ENCODE measurements at places on chromosomes 16 and 17.

GRCh38 chr16:50139580-50139979 lies 13.5 kb upstream of the TENT4B start:
- DNase-seq: no peak

GRCh38 chr16:11576427-11577289 lies 10.1 kb downstream of the LITAF start:
- DNase-seq: no peak

GRCh38 chr16:3980253-3981111 lies 100.0 kb upstream of the CREBBP start:
- no peak for DNase-seq

DNA sequence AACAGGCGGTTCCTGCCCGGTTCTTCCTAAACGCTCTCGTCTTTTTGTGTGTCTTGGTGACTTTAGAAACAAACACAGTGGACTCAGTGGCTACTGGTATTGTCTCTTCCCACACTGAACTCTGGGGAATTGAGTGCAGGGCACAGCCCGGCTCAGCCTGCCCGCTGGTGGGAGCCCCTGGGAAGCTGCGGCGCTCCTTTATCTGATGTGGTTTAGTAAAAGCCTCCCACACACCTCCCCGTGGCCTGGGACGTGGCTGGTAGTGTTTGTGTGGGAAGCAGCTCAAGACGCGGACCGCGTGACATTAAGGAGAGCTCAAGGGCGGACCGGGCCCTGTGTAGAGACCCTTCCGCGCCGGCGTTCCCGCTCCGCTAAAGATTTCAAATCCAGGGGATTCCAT lies 55.4 kb upstream of the PVALEF start:
- no peak for DNase-seq

- peak; percentile 23 for DNase-seq
Measured at GRCh38 chr17:66906321-66907278, 57.9 kb upstream of the CACNG4 start.

GRCh38 chr16:24848065-24848464 lies 2.3 kb downstream of the SLC5A11 start:
- DNase-seq: no peak

DNA sequence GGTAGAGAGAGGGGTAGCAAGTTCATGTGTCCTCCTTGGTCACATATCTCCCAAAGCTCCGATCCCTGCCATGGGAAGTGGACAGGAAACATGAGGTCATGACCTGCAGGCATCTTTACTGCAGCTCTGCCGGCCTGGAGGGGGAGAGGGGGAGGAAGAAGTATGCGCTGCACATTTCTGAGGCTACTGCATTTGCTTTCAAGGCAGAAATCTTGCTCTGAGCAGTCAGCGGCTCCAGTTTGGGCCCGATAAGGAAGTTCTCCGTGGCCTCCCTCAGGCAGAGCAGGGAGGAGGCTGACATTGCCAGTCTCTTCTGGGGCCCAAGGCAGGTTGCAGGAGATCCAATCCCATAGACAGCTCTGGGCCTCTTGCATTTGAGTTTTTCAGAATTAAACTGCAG lies 1.5 kb upstream of the NHERF1 start:
- no peak for DNase-seq

DNA sequence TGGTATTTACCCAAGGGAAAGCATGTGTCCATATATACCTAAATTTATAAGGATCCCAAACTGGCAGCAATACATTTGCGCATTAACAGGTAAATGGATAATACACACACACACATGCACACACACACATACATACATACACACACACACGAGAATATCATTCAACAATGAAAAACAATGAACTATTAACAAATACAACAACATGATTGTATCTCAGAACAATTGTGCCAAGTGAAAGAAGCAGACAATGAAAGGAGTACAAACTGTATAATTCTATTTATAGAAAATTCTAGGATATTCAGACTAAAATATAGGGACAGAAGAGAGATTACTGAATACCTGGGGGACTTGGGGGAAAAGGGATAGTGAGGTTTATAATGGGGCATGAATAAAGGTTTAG lies 323.0 kb downstream of the KCNJ2 start:
- no peak for DNase-seq

DNA sequence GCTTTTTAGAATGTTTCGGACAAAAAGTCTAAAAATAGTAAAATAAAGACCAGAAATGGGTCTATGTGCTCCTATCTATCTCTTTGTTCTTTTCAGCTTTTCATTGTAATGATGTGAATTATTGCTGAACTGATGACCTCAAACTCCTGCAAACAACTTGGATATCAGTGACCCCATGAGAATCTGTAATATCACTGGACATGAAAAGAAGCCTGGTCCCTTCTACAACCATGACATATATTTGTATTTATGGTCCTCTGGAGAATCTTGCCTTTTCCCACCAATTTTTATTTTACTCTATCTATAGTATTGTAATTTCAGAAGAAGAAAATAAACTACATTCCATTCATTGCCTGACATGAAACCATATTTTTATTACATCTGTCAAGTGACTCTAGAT lies 740.7 kb upstream of the CA10 start:
- no peak for DNase-seq

DNA sequence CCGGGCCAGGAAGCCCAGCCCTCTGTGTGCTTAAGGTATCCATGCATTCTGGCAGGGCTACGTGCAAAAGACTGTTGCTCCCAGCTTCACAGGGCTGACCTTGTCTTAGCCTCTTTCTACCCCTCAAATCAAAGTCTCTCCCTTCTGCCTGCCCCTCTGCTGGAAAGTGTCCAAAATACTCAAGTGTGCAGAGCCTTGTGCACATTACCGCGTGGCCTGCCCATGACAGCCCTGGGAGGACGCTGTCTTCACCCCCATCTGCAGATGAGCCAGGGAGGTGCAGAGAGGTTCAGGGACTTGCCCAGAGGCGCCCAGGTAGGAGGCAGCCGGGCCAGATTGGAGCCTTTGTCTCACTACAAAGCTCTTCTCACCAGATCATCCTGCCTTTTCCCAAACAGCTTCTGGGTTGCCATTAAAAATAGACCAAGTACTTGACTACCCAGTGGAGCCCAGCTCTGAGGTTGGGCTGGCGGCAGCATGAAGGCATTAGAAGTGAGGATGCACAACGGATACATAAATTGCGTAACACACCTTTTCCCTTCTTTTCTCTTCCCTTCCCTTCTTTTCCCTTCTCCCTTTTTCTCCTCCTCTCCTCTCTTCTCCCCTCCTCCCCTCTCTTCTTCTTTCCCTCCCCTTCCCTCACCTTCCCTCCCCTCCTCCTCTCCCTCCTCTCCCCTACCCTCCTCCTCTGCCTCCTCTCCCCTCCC lies 3.5 kb downstream of the CACNG4 start:
- DNase-seq: no peak

DNA sequence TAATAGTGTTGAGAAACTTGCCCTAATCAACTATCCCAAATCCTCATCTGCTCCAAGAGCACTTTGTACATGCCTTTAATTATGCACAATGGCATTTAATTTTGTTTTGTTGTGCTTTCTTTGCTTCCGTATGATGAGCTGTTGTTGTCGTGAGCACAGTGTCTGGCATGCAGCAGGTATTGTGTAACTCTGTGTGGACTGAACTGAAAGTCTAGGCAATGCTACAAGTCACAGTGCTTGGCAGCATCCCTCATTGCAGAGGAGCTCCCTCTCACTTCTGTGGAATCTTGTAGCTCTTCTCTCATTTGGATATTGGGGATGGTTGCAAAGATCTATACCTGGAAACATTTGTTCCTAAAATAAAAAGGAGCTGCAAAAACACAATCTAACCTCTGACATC lies 502.2 kb upstream of the CA10 start:
- no peak for DNase-seq

- DNase-seq: no peak
Measured at GRCh38 chr16:68179196-68179795, 56.6 kb downstream of the ESRP2 start.

GRCh38 chr16:88810166-88810911 lies 1.4 kb downstream of the APRT start:
- no peak for DNase-seq

DNA sequence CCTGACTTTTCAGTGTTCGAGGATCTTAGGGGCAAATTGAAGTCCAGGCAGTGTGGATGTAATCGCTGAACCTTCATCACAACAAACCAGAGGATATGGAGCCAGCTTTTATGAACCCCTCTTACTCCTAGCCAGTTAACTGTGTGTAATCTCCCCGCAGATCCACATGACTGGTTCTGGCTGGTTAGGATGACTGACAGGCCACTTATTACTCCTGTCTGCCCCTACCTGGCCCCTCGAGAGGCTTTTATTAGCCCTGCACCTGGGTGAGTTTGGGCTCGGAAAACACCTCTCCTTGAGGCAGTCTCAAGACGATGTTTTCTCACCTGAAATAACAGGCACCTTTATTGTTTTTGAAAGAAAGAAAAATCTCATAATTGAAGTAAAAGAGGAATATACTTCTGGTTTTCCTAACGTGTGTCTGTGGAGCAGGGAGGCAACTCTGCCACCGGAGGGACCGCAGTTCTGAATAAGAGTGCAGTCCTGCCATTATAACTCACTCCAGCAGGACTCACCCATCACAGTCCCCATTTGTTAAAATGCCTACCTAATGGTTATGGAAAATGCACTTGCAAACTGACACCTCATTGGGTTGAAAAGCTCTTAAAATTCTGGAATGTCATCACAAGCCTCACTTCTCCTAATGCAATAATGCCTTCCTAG lies 291.9 kb upstream of the N4BP1 start:
- DNase-seq: no peak

- DNase-seq: no peak
Measured at GRCh38 chr17:7177954-7178477, 1.2 kb downstream of the ASGR1 start.

DNA sequence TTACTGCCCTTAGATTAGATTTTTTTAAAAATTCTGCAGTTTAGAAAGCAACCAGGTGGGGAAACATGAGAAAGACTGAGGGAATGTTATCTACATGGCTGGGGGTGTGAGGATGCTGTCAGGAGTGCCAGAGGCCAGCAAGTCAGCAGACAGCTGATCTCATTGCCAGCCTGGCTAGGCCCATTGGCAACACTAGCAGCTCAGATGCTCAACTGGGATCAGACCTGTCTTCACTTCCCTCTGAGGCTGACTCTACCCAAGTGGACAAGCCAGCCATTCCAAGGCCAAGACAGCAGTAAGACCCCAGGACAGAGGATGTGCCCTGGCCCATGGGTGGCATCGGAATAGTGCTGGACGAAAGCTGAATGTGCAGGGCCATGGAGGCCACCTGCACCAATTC lies 96.2 kb downstream of the TMEM132E start:
- no peak for DNase-seq

DNA sequence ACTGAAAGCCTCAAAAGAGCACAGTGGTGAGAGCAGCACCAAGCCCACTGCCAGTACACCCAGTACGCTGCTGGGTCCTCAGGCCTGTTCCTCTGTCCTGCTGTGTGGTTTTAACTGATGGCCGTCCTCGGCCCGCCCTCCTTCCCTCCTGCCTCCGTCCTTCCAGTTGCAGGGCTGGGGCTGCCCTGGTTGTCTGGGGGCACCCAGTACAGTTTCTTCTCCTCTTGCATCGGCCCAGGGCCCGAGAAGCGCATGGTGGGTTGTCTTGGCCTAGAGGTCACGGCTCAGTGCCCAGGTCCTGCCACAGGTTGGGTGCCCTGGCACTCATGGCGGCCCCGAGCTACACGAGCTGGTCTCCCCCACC lies 70.8 kb upstream of the KCTD5 start:
- DNase-seq: no peak

- no peak for DNase-seq
Measured at GRCh38 chr16:85917959-85918358, 19.0 kb downstream of the IRF8 start.

- DNase-seq: no peak
Measured at GRCh38 chr16:21159281-21159951, 942 bp downstream of the LDAF1 start.

DNA sequence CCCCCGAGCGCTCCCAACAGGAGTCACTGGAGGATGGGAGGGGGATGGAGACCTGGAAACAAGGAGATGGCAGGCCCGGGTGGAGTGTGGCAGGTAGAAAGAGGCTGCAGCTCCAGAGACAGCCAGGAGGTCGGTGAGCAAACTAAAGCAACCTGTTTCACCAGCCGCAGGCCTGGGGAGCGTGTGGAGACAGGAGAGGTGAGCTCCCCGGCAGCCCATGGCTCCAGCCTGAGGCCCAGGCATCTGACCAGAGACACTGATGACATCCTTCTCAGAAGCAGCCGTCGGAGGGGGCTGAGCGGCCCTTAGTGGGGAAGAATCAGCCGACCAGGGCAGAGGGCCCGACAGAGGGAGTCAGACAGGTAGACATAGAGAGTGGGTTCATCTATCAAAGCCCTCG lies 165.1 kb downstream of the ZNF423 start:
- DNase-seq: no peak

DNA sequence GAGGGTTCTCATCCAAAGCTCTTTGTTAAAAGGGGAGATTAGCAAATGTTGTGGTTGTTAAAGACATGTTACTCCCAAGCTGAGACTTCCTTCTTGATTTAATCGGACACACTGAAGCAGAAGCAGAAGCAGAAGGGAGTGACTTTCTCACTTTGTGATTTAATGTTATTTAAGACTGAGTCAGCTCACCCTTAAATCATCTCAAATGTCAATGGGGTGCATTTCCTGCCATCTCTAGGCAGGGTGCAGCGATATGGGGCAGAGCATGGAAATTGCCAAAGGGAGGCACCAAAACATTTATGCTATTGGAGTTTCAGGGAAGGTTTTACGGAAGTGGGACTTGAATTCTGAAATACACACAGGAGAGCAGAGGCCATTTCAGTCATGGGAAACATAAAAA lies 283.6 kb downstream of the ABCC12 start:
- DNase-seq: no peak

- DNase-seq: no peak
Measured at GRCh38 chr17:6589266-6589946, 33.1 kb upstream of the PITPNM3 start.

DNA sequence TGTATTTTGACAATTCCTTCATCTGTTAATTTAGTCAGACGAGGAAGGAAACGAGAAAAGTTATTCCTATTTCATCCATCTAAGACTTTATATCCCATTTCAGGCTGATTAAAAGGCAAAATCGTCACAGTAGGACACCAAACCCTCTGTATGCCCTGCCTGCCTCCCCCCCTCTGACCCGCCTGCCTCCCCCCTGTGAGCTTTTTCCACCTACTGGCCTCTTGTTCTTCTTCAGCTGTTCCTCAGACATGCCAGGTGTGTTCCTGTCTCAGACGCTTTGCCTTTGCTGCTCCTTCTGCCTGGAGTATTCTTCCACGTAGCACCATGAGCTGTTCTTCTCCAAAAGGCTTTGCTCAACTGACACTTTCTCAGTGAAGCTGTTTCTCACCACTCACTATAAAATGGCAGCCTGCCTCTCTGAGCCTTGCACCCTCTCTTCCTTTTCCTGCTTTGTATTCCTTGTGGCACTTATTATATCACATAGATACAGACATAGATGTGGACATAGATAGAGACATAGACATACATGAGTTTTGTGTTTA lies 723.4 kb downstream of the MAF start:
- DNase-seq: no peak

- no peak for DNase-seq
Measured at GRCh38 chr17:82940226-82941020, 100.6 kb upstream of the ZNF750 start.

- DNase-seq: no peak
Measured at GRCh38 chr17:29664743-29665480, 42.2 kb upstream of the CORO6 start.
